ENCODE measurements at places on chromosomes 6 and 20. TPM values are rescaled to one million over a fixed set of nuclear protein-coding genes. Genes with fewer than 3 reads are reported as not detected.
A peak's percentile ranks its signal among the peaks of the same experiment; 100 is the strongest.

PRPH2 gene
- 0.91 TPM for total RNA-seq

SOX18 gene
- total RNA-seq, result 28.1 TPM

HSPA12B gene
- 9.7 TPM for total RNA-seq

CALHM5 gene
- 1.7 TPM for total RNA-seq

LGSN gene
- not detected for total RNA-seq

TINAG gene
- not detected for total RNA-seq

RAB23 gene
- total RNA-seq, result 33.5 TPM

ME1 gene
- total RNA-seq, result 10.1 TPM

CTCFL gene
- total RNA-seq, result not detected

DNA sequence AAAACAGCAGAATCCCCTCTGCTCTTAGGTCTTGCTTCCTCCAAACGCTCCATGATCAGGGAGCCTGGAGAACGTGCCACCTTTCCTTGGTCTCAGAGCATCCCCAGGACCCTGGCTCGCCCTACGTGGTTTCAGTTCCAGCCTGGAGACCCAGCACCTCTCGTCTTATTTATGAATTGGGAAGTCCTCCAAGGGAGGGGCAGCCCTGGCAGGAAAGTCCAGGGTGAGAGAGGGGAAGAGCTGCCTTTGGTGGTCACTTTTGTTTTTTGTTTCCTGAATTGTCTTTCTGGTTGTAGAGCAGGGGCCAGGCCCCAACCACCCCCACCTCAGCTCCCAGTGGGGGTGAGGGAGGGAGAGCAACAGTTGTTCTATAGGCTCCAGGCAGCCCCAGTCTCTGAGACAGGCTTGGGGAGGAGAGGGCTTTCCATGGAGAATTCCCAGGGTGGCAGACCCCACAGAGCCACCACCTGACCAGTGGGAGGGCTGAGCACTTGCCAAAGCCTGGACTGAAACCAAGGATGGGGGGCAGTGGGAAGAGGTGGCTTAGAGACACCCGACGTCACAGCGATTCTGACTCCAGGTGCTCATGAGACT lies 88.8 kb downstream of the PRND start:
- DNase-seq, result no peak

DNA sequence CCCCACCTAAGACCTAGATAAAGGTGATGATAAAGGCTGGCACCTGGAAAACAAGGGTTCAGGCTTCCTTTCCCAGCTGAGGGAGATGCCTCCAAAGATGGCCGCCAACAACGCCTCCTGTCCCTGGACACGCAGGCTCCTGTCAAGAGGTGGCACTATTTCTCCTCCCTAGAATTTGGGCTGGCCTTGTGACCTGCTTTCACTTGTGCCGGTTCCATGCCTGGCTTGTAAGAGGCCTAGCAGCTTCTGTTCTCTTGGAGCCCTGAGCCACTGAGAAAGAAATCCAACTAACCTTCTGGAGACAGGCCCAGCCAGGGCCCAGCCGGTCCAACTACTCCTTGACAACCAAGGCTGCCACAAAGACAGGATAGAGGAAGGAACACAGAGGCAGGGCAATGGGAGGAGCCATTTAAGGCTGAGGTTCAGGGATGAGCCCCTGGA lies 60.2 kb upstream of the RALY start:
- peak; percentile 62 for DNase-seq

DNA sequence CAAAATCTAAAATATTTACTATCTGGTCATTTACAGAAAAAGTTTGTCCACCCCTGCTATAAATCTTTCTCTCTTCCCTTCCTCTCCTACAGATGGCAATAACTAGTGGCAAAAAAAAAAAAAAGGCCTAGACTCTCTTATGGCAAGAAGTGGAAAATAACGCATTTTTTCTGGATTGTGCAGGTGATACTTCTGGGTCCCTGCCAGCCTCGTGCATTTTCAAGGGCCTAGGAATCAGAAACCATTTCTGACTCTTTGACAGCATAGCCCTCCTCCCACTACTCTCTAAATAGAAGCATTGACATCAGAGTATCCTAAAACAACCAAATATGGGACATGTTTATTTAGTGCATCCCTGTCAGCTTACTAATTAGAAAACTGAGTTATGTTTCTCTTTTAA lies 251.0 kb downstream of the KHDC1L start:
- no peak for DNase-seq

GRCh38 chr6:44072452-44072958 lies 54.7 kb downstream of the MRPL14 start:
- no peak for DNase-seq

- no peak for DNase-seq
These were observed 358.5 kb downstream of the ZFAND3 start for GRCh38 chr6:38177882-38178583.

DNA sequence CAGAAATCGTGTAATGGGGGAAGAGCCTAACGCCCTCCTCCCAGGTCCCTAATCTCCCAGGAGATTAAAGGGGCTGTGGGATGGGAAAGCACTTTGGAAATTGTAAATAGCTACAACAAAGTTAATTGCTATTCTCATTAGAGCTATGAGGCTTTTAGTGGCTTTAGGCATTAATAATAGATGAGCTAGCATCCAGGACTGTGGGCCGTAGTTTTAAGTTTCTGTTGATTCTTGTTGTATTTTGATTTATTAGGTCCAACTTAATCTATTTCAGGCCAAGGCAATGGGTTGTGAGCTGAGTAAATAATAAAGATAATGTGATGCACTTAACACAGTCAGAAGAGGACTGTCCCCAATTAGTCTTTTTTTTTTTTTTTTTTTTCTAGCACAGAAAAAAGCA lies 67.7 kb downstream of the ANKRD6 start:
- DNase-seq, result no peak

GRCh38 chr20:24109537-24109936 lies 121.0 kb upstream of the GGTLC1 start:
- no peak for DNase-seq

DNA sequence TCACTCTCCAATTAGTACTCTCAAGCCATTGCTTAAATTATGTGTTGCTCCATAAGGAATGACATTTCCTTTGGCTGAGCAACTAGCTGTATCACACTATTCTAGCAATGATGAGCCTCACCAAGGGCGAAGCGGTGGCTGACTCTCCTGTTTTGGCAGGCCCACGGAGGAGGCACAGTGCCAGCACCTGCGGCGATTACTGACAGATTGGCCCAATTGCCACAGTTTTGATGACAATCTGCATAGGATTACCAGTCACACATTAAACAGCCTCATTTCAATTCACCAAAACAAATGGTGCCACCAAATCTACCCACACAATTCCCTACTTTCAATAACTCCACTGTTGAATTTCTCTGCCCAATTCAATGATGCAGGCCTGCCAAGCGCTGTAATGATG lies 286.9 kb downstream of the PTPRK start:
- no peak for DNase-seq

All from ureter (tissue), 1 donor.